ENCODE measurements at places on chromosomes 11 and 22.

DNA sequence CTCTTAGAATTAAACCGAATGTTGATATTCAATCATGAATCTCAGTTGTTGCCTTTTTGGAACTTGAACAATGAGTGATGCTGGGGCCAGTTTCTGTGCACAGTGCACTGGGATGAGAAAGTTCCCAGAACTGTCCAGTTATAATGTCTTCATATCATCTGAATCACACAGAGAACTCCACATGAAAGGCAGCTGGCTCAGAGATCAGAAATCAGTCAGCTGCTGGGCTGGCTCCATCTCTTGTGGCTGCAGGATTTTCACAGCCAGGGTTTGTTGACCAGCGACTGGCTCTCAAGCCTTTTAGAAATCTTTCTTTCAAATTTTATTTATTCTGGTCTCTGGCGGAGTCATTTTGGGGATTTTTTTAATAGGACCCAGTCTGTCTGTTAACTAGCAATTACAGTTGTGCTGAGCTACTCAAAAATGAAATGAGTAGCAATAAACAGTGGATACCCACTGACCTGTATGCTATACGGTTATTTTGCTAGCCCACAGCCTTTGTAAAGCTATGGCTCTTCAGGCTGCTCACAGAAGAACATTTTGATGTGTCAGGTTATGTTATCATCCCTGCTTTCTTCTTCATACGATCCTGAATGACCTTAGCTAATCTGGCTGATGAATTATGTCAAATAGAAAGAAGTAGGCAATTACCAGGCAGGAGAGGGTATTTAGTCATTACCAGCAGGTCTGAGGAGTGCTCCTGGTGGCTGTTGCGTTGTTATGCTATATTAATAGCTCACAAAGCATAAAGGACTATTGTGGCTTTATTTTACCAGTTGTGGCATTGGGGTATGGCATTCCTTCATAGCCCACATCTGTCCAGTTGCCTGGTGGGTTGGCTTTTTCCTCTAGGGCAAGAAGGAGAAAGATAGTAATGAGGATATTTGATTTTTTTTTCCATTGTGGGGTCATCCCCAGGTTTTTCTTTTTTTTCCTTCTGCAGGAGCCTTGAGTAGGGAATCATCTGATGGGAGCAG, 3.6 kb downstream of the FAT3 start:
- peaks cover 24% of the 10 kb centered on the region for H3K4me1 ChIP-seq
- H3K27ac ChIP-seq, result no peak overlapping the region
- no peaks in the 10 kb centered on the region for H3K36me3 ChIP-seq
- H3K27me3 ChIP-seq, result peaks cover 71% of the 10 kb centered on the region
- DNase-seq, result no peak

GRCh38 chr11:70080763-70081162, 2.6 kb downstream of the ANO1 start:
- H3K4me1 ChIP-seq, result peaks cover 6% of the 10 kb centered on the region
- no peak for DNase-seq
- no peaks in the 10 kb centered on the region for H3K36me3 ChIP-seq
- H3K27me3 ChIP-seq, result peaks cover 30% of the 10 kb centered on the region

DNA sequence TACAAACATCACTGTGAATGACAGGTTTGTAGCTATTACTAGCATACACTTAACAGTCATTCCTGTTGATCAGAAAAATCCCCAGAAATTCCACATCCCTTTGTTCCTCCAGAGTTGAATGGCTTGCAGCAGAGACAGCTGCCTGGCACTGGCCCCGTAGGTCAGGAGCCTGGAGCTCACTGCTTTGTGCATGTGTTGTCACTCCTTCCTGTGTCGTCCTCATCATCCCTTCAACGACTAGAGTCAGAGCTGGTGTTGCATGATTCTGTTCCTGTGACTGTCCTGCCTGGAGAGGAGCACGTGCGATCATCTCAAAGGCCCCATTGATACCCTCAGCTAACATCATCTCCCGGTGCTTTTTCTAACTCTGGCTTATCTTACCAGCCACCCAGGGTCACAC, 58.3 kb downstream of the LDLRAD3 start:
- no peaks in the 10 kb centered on the region for H3K36me3 ChIP-seq
- H3K4me3 ChIP-seq, result no peak overlapping the region
- no peak overlapping the region for H3K27ac ChIP-seq
- no peak for DNase-seq

DNA sequence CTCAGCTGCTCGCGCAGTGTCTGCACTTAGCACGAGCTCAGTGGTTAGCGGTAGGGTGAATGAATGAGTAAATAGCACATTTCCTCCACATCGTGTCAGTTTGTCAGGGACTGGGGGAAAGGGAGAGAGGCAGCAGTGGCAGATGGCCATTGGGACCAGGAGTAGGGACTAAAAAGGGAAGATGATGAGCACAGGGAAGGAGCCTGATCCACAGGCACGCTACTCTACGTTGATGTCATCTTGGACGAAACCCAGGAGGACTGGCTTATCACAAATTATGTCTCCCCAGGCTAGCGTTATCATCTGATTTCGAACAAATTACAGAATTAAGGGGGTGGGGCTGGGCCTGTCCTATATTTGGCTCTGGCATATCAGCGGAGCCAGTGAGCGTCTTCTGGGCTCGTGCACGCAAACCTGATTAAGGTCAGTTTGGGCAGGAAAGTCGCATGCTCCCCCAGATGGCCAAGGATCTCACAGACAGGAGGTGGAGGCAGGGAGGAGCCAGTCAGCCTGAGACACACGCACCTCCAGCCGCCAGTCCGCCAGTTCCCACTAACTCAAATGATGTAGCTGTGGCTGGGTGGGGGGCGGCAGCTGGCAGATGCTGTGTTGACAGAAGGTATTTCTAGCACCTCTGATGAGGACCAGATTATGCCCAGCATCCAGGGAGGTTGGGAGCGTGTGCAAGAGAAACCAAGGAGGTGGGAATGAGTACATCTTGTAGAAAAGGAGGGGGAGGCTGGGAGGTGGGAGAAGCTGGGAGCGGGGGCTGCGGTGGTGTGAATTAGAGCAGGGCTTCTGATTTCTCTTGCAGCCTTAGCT, 97.4 kb upstream of the PRDM11 start:
- H3K27ac ChIP-seq, result no peak overlapping the region
- H3K4me3 ChIP-seq, result no peak overlapping the region
- no peaks in the 10 kb centered on the region for H3K36me3 ChIP-seq

DNA sequence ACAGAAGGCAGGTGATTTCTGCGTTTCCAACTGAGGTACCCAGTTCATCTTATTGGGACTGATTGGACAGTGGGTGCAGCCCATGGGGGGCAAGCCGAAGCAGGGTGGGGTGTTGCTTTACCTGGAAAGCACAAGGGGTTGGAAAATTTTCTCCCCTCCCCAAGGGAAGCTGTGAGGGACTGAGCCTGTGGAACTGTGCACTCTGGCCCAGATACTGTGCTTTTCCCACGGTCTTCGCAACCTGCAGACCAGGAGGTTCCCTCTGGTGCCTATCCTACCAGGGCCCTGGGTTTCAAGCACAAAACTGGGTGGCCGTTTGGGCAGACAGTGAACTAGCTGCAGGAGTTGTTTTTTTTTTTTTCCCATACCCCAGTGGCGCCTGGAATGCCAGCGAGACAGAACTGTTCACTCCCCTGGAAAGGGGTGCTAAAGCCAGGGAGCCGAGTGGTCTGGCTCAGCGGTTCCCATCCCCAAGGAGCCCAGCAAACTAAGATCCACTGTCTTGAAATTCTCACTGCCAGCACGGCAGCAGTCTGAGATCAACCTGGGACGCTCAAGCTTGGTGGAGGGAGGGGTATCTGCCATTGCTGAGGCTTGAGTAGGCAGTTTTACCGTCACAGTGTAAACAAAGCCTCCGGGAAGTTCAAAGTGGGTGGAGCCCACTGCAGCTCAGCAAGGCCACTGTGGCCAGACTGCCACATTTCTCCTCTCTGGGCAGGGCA, 97.2 kb downstream of the JRKL start:
- H3K27me3 ChIP-seq, result no peaks in the 10 kb centered on the region
- no peak overlapping the region for H3K27ac ChIP-seq
- peaks cover 10% of the 10 kb centered on the region for H3K4me1 ChIP-seq
- DNase-seq, result no peak
- H3K36me3 ChIP-seq, result no peaks in the 10 kb centered on the region
